ENCODE measurements at places on chromosomes 5 and 9.

- no peak for DNase-seq
These were observed 438.6 kb upstream of the MPDZ start for GRCh38 chr9:13718086-13718485.

DNA sequence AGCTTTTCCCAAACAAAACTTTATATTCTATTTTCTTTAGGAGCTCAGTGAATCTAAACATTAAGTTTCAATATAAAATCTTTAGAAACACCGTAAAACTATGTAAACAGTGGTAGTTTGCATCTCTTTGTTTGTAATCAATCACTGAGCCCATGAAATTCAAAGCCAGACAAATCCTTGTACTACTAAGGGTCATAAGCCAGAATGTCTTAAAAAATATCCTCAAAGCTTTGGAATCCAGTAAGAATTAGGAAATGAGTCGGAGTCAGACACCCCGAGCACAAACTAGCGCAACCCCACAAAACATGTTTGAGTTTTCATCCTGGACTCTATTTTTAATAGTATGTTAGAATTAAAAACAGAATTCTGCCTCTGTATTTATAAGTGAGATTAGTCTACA is 153.8 kb downstream of the HSPA4 start:
- no peak for DNase-seq

GRCh38 chr5:73311291-73312110 is 137.1 kb downstream of the FOXD1 start:
- DNase-seq: peak; percentile 71

DNA sequence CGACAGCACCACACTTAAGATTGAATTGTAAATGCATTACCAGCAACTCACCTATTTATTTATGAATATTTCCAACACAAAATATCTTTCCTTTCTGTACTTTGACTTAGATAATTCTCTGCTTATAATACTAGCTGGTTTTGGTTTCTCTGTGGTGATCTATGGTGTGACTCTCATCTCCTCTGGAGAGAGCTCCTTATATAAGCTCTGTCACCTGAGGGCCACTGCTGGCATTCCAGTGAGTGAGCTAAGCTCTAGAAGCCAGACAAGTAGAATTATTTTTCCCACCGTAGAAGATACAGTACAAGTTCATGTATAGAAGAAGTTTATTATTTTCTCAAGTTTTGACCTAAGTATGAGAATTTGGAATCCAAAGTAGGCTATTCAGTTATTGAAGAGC is 111.5 kb downstream of the CDC42SE2 start:
- DNase-seq: no peak

DNA sequence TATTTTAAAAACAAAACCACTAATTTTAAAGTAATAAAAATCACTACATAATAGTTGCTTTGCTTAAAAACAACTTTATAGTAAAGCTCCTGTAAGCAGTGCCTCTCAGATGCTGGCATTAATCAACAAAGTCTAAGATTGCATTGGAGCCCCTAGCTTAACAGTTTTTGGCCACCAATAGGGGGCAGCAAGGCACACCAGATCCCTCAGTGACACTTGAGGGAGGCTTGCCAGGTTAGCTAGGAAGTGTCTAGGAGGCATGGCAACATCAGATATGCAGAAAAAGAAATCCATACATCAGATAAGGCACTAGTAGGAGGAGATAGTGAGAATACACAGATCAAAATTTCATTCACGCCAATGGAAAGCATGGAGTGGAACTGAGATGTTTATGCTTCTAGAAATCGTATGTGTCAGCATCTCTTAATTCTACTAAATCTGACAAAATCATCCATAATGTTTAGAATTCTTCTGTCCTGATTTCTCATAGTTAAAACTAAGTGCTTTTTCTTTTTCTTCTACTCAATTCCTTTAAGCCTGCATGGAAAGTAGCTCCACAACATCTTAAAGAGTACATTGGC is 73.6 kb upstream of the PAM start:
- peak; percentile 2 for DNase-seq

DNA sequence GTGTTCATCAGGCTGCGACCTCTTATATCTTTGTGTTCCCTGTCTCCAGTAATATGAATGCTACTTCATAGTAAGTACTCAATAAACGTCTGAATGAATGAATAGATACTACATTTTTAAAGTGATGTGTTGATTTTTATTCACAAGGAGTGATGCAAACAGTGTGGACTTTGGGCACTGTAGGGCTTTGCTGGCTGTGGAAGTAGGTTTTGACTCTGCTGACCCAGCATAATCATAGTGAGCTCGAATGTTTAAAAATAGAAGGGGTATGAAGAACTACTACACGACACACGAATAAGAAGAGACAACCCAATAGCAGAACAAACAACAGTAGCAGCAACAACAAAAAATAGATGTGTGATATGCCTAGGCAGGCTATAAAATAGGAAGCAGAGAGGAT is 147.4 kb downstream of the SH3GL2 start:
- no peak for DNase-seq

- DNase-seq: no peak
These were observed 147.3 kb upstream of the FST start for GRCh38 chr5:53333160-53333559.

GRCh38 chr5:157548513-157549282 is 26.9 kb downstream of the ADAM19 start:
- DNase-seq: no peak
